Activated CD4-positive, alpha-beta T cell treated with anti-CD3 and anti-CD28 coated beads, Interleukin-2, amount 10 ng/mL, durations not matched to agents 7 days and 5 days (primary cell): ENCODE measurements at places on chromosomes 7 and 10. TPM values are rescaled to one million over a fixed set of nuclear protein-coding genes. Genes with fewer than 3 reads are reported as not detected.

ACSL5 gene
- 57.8 TPM for total RNA-seq

OR2A1 gene
- total RNA-seq, result 0.06 TPM

HTR7 gene
- total RNA-seq, result not detected

ZNF438 gene
- 3.8 TPM for total RNA-seq

MRPL43 gene
- total RNA-seq, result 55.9 TPM

DNA sequence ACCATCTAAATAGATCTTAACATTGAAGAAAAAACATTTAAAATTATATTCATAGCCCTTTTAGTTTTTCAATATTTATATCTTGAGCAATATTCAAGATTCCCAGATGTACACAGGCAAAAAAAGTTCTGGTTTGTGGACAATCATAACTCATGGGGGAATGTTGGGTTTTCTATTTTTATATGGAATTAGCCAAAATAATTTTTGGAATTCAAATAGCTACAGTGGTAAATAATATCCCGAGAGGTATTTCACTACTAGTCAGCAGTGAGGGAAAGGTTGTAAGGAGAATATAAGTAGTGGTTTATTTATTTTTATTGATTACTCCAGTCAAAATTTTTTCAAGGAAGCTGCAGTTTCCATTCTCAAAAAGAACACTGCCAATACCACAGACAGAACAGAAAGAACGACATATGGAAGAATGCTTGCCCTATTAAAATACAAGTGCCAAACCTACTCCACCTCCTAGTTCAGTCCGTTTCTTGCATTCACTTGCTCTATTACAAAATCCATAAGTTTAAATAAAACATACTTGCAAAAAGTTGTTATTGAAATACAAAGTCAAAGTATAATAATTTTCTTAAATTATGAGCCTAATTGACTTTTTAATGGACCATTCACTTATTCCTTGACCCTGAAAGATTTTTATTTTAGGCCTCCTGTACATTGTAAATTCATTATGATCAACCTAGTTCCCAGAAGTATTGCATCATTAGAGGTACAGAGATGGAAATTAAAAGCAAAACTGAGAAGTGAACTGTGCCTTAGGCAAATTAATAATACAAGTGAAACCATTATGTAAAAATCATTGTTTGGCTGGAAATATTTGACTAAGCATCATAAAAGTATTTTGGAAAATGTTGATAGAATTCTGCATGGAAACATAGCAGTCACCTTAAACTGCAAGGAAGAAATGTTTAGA is 533.2 kb downstream of the PARD3 start:
- DNase-seq, result no peak

DNA sequence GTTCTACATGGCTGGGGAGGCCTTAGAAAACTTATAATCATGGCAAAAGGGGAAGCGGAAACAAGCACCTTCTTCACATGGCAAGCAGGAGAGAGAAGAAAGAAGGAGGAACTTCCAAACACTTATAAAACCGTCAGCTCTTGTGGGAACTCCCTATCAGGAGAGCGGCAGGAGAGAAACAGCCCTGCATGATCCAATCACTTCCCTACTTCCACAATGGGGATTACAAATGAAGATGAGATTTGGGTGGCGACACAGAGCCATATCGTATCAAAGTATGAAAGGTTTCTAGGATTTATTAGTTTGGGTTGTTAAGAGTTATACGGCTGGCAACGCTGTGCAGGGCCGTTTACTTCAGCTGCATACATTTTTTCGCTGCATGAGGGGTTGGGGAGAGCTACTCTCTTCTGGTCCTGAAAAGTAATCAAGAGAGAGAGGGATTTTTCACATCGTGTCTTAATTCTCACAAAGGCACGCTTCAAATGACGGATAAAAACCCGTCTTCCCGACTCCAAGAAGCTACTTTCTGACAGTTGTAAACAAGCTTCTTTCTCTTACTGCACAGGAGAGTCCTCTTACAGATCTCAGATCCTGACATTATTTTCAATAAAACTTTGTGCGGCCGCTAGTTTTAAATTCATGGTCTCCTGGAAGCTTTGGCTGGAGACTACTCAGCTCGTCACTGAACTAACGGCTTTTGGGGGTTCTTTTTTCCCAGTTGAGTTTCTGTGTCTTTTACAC is 751 bp upstream of the GTPBP10 start:
- DNase-seq, result no peak

DNA sequence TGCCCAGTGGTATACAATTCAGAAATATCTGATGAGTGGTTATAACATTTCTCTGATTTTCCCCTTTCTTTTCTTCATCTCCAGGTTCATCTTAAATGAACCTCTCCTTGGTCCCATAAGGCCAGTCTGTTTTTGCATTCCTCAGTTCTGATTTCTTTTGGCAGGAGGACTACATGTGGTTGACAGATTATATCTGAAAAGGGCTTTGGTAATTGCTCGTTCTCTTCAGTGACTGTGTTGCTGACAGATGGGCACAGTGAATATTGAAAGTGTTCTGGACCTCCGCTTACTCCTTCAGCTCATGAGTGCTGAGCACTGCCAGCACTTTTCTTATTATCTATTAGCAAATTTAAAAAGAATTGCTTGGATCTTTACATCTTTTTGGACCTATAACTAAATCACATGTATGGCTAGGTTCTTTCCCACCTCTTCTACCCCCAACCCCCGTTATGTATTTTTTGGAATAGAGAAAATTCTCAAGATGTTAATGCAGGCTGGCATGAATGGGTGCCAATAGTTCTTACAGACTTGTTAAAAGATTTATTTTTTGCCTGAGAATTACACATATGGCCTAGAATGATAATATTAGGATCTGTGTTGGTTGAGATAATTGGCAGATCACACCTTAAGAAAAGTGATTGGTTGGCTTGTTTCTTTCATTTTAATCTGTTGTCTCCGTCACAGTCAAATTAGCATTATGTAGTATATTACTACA is 323.0 kb downstream of the EXOC4 start:
- DNase-seq, result no peak

DNA sequence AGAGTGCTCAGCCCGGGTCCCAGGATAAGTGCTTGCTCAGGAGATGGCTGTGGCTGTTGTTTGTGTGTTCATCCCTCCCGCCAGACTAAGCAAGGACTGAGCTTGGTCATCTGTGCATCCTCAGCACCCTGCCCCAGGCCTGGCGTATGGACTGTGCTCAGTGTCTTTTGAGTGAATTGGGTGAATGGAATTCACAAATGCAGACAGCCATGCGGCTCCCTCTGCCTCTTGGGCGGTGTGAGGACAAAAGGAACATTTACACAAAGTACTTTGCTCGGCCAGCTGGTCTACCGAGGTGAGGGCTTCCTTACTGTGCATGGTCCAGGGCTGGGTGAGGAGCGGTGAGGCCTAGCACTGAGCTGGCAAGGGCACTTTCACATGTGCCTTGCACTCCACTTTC is 120.2 kb downstream of the CDH23 start:
- no peak for DNase-seq

- DNase-seq, result no peak
Observed at GRCh38 chr10:48872234-48872633, 67.4 kb downstream of the LRRC18 start.

DNA sequence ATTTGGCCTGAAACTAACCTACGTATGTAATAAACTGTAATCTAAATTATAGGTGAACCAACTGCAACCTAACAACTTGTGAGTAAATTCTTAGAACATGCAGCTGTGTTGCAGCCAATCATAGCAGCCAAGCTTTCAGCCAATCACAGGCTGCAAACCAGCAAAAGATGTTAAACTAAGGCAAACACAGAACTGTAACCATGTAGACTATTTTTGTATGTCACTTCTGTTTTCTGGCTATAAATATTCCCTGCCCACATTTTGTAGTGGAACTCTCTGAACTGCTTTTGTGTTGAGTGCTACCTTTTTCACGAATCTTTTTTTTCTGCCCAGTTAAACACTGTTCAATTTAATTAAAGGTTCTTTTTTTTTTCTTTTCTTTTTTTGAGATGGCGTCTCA is 28.2 kb upstream of the ZPBP start:
- no peak for DNase-seq

DNA sequence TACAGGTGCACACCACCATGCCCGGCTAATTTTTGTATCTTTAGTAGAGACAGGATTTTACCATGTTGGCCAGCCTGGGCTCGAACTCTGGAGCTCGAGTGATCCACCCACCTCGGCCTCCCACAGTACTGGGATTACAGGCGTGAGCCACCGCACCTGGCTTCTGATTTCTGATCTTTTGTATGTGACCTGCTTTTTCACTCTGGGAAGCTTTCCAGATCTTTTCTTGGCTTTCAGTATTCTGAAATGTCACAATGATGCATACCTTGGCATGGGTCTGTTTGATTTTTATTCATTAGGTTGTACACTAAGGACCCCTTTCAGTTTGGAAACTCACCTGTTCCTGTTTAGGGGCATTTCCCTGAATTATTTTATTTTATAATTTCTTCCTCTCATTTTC is 41.6 kb downstream of the PROSER2 start:
- no peak for DNase-seq

GRCh38 chr7:116527521-116527920 is 2.7 kb downstream of the CAV1 start:
- no peak for DNase-seq

GRCh38 chr7:101081432-101081831 is 3.8 kb upstream of the TRIM56 start:
- DNase-seq, result no peak

GRCh38 chr7:88888684-88889083 is 93.1 kb upstream of the TEX47 start:
- DNase-seq, result no peak

DNA sequence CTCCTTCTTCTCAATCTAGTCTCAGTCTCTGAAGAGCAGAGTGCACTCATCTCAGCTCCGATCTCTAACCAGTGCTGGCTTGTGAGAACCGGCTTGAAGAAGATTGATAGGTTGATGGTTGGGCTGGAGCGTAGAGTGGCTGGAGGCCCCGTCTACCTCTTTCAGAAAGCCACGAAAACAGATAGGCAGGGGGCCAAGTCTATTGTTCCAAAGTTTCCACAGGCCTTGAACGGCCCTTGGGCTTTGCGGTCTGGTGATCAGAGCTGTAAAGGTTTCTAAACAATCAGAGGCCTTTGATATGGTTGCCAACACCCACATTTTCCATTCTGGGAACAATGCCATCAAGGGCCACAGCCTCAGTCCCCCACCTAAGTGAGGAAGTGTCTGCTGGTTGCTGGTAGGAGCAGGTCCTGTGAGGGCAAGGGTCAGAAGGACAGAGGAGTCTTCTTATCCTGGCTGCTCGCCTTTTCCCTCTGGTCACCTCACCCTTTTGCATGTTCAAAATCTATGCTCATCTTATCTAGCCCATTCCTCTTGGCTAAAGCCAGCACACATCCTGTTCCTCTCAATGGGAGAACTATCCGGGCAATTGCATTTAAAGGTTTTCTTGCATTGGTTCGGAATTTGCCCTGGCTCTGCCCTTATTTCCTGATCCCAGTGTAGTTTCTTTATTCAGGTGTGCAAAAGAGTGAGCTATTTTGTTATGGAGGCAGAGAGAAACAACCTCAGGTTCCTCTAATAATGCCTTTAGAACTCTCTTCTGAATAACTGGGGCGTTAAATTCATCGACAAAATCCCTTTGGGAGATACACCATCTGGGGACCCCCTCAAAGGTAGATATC is 70.3 kb upstream of the KMT2E start:
- peak; percentile 76 for DNase-seq

DNA sequence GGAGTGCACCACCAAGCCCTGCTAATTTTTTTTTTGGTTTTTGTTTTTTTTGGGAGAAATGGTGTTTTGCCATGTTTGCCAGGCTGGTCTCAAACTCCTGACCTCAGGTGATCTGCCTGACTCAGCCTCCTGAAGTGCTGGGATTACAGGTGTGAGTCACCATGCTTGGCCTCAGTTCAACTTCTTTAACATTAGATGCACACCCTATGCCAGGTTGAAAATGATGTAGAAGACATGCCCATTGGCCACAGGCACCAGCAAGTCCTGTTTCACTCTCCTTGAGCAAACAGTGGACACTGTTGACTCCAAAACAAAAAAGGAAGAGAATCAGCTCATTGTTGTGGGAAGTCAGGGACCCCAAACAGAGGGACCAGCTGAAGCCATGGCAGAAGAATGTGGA is 1205.3 kb downstream of the REEP3 start:
- no peak for DNase-seq

DNA sequence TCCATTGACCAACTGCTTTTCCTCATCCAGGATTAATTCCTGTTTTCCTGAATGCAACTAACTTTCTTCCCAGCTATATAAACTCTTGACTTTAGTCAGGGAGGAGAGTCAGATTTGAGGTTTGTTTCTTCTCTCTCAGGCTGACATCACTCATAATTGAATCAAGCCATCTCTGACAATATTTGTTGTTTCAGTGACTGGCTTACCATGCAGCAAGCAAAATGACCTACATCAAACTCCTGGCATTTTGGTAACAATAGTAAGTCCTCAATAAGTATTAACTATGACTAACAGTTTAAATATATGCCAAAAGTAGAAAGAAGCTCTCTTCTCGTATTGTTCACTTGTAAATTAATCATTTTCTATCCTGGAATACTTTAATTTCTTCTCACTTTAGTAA is 625.7 kb upstream of the KCND2 start:
- DNase-seq, result no peak

- no peak for DNase-seq
Observed at GRCh38 chr7:121901026-121901425, 28.1 kb downstream of the PTPRZ1 start.

DNA sequence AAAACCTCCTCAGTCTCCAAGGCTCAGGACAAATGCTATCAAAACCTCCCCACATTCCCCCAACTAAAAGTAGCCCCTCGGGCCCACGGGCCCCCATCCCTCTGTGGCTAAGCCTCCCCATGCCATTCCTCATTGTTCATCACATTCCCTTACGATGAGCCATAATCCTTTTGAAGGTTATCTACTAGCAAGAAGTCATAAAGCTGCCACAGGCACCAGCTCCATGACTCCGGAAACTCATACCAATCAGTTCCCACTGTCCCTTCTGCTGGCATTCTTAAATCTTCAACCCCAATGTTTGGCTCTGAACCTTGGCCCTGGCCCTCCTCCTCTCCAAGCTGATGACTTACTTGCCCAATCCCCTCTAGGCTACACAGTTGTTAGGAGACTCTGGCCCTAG is 19.4 kb upstream of the TM9SF3 start:
- DNase-seq, result no peak

- DNase-seq, result no peak
Observed at GRCh38 chr10:129754211-129755050, 209.6 kb downstream of the EBF3 start.

DNA sequence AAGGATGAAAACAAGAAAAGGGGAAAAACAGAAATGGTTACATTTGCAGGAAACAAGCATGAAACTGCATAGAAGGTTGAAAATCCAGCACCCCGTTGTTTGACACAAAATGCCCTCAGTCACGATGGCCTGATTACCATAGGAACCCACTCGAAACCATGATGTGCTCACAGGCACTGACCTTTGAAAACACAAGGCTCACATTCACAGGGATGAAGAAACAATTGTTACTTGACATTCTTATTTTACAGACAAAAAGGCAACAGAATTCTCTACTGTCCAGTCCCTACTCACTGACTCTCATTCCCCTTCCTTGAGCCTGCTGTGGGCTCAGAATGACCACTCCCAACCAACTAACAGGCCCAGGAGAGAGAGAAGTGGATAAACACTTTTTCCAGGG is 131.4 kb upstream of the PDLIM1 start:
- no peak for DNase-seq

GRCh38 chr10:72134785-72135767 is 46.7 kb upstream of the SPOCK2 start:
- DNase-seq, result no peak
